WTC11 (cell line): ENCODE measurements at places on chromosomes 2 and 18.

DNA sequence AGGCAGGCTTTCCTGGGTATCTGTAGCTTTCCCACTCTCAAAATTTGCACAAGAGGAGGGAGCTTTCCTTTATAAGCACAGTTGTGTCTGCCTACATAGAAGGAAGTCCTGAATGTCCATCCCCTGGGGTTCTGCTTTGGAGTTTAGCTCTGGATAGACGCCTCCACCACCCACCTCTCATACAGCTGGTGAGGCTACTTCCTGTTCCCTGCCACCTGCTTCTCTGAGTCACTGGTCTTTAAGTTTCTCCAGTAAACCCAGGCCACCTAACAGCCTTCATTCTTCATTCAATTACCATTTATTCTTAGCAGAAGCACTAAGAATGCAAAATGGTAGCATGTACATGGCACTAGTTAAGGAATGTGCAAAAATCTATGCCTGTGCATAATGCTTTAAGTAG lies 407.8 kb downstream of the CDH2 start:
- DNase-seq = no peak

DNA sequence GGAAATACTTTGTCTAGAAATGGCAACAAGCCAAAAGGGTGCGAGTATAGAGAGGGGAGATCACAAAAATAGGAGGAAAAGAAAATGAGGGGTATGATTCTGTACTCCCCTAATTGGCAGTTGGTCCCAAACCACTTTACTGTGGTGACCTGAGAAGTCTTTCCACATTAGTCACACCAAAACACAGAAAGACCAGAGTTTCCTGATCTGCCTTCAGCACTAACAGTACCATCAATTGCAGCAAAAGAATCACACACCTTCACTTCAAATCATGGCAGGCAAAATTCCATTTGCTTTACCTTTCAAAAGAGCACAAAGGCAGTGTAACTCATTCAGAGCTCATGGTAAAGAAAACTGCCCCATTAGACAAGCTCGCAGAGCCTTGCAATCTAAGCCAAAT lies 86.8 kb downstream of the ALK start:
- DNase-seq = no peak

DNA sequence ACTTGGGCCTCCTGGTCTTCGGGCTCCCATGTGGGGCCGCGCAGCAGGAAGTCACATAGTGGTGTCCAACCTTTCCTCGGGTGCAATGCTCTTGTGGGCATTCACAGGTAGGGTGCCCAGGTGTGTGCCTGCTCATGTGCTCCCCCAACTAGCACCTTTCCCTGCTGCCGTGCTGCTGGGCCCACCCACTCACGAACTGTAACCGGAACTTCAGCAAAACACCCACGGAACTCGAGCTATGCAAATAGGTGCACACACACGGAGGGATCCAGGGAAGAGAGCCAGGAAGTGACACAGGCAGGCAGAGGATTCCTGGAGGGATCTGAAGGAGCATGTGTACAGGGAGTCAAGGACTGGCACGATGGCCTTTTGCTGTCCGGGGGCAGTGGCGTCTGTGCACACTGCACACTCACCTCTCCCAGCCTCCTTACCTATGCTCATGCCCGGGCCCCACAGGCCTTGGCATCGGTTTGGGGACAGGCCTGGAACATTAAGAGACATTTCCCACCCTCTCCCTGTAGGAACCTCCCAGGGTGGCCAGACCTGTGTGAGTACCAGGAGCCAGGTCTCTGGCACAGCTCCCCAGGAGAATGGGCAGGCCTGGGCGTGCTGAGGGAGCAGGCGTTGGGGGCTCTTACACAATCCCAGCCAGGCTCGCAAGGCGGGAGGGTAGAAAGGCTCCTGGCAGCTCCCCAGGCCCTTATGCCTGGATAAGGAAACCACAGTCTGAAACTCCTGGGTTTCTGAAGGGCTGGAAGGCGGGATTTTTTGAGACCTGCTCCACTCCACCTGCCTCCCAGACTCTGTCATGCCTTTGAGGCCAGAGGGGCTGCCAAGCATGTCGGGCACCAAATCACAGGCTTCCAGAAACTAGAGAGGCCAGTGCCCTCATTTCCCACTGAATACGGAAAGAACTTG lies 6.6 kb upstream of the PTMA start:
- no peak for DNase-seq

DNA sequence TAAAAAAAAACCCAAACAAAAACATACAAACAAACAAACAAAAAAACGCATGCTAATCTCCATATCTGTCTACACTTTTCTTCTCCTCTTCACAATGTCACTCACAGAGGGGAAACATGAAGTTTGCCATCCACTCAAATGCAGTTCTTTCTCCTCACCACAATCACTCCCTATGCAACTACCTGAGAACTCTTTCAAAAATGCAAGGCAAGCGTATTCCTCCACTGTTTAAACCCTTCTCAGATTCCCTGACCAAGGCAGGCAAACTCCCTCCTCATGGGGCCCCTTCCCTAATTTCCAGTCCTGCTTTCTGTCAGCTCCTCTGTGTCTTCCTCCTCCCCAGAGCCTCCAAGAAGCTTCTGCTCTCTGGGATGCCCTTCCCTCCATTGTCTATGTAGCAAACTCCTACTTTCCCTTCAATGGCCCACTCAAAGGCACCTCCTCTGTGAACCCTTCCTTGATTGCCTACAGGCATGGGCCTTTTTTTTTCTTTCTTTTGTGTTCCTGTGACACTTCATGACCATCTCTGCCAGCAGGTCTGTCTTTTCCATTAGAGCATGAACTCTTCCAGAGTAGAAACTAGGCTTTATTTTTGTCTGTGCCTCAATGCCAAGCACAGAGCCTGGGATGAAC lies 143.8 kb upstream of the SLC1A4 start:
- DNase-seq = no peak

GRCh38 chr2:39852831-39853230 lies 73.8 kb upstream of the THUMPD2 start:
- DNase-seq = no peak
